ENCODE measurements at places on chromosomes 12 and 14.

GRCh38 chr12:44628180-44628579 is 247.9 kb downstream of the NELL2 start:
- no peak overlapping the region for H3K27ac ChIP-seq
- H3K4me3 ChIP-seq: no peak overlapping the region
- H3K4me1 ChIP-seq: no peaks in the 10 kb centered on the region
- no peaks in the 10 kb centered on the region for H3K27me3 ChIP-seq

DNA sequence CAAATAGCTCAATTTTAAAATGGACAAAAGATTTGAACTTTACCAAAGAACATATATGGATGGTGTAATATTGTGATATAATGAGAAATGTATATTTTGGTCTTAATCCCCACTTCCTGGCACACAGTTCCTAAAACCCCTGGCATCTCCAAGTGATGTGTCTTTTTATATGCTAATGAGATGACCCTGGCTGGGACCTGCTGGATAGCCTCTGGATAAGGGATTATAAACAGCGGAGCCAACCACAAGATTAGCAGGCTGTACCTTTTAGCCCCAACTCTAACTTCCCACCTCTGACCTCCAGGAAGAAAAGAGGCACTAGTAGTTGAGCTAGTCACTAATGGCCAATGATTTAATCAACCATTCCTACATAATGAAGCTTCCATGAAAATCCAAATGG is 130.0 kb downstream of the DPF3 start:
- H3K4me3 ChIP-seq: no peak overlapping the region
- H3K36me3 ChIP-seq: no peaks in the 10 kb centered on the region
- no peak for DNase-seq
- H3K27ac ChIP-seq: no peak overlapping the region
- no peaks in the 10 kb centered on the region for H3K27me3 ChIP-seq

DNA sequence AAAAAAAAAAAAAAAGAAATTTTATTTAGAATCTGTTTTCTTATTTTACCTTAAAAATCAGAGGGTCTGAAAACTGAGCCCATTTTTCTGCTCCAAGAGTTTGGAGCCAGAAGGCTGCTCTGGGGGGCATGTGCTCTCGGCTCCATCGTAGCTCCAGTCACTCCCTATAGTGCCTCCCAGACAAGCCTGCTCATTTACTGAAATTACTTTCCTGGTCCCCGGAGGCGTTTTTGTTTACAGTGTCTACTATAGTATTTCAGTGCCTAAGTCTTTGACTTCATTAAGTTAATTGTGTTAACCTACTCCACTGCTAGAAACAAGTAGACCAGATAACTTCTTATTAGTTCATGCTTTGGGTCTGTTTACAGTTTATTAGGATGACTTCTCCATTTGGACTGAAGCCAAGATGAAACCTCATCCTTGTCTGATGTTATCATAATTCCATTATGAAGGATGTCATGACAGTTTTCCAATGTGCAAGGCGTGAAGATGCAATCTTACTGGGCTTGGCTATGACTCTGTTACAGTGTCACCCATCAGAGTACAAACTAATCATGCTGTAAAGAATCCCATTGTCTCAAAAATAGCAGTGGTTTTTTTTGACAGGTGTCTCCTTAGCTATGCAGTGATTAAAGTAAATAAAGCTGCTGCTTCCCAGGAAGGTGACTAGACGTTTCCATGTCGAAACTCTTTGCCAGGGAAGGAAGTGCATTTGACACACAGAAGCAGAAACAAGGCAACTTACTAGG is 182.3 kb downstream of the TMEM132C start:
- no peaks in the 10 kb centered on the region for H3K36me3 ChIP-seq
- no peak overlapping the region for H3K4me3 ChIP-seq
- no peaks in the 10 kb centered on the region for H3K4me1 ChIP-seq
- no peak overlapping the region for H3K27ac ChIP-seq

DNA sequence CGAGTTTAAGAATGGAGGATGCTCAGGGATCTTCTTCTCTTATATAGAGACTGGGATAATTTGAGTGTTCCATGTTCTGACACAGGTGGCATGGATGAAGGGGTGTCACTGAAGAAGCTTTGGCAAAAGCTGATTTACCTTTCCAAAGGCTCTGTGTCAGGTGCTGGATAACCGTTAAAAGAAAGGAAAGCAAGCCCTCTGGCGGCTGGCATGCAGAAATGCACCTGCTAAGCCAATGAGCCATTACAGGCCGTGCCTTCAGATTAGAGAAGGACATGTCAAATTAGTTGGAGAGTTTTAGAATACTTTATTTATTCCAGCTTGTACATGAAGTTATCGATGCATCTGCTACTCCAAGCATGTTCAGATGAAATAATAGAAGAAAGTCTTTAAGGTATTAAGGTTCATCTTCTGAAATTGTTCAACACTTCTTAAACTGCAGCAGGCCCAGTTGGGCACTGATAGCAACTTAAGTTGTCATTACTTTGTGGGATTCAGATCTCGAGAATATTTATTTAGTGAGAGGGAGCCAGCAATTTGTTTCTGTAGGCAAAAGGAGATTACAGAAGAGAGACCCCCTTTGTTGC is 678.2 kb downstream of the NRXN3 start:
- no peak overlapping the region for H3K27ac ChIP-seq
- no peaks in the 10 kb centered on the region for H3K27me3 ChIP-seq
- no peak overlapping the region for H3K4me3 ChIP-seq
- H3K4me1 ChIP-seq: no peaks in the 10 kb centered on the region
- no peaks in the 10 kb centered on the region for H3K36me3 ChIP-seq

GRCh38 chr12:73951956-73952703 is 585.5 kb upstream of the ATXN7L3B start:
- H3K36me3 ChIP-seq: no peaks in the 10 kb centered on the region
- H3K4me1 ChIP-seq: no peaks in the 10 kb centered on the region
- no peak overlapping the region for H3K4me3 ChIP-seq
- no peaks in the 10 kb centered on the region for H3K27me3 ChIP-seq

DNA sequence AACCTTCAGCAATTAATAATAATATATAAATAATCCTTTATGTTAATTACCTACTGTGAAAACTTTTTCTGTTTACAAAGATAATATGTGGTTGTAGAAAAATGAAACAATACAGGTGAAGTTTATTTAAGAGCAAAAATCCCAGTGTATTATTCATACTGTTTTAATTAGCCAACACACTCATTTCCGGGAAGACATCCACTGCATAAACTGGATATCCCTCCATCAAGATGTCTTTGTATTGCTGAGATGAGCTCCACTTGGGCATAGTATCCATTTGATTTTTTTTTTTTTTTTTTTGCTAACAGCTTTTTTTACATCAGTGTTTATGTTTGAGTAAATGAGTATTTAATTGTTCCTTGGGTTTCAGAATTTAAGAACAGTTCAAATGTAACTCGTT is 13.7 kb upstream of the DERA start:
- DNase-seq: no peak
- no peak overlapping the region for H3K27ac ChIP-seq
- no peaks in the 10 kb centered on the region for H3K4me1 ChIP-seq

DNA sequence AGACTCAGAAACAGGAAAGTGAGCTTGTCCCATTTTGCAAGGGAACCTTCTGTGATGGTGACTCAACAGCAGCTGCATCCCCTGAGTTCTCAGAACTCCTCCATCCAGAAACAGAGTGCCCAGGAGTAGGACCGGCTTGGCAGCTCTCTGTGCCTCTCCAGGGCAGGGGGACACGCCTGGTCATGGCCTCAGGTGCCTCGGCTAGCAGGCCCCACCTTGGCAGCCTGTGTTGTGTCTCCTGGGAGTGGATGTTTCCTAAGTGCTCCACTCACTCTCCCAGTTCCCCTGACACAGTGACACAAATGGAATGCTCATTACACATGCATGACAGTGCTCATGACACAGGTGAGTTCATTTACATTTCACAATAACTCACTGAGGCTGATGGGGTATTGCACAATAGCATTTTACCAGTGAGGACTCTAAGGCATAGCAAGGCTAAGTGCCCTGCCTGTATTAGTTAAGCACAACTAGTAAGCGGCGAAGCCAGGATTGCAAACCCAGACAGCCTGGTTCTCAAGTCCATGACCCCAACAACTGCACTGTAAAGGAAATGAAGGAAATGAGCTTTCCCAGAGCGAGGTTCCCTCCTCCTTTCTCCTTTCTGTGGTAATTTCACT is 47.4 kb downstream of the CALM1 start:
- no peak overlapping the region for H3K27ac ChIP-seq
- no peaks in the 10 kb centered on the region for H3K4me1 ChIP-seq
- no peak overlapping the region for H3K4me3 ChIP-seq
- H3K36me3 ChIP-seq: no peaks in the 10 kb centered on the region
- DNase-seq: no peak

- no peaks in the 10 kb centered on the region for H3K27me3 ChIP-seq
- H3K4me1 ChIP-seq: no peaks in the 10 kb centered on the region
- no peak for DNase-seq
- peaks cover 82% of the 10 kb centered on the region for H3K36me3 ChIP-seq
- H3K27ac ChIP-seq: no peak overlapping the region
Measured at GRCh38 chr12:104313568-104314241, 10.2 kb downstream of the EID3 start.

- no peaks in the 10 kb centered on the region for H3K36me3 ChIP-seq
- no peak overlapping the region for H3K4me3 ChIP-seq
- H3K4me1 ChIP-seq: peaks cover 65% of the 10 kb centered on the region
- H3K27me3 ChIP-seq: no peaks in the 10 kb centered on the region
- no peak overlapping the region for H3K27ac ChIP-seq
- DNase-seq: no peak
Measured at GRCh38 chr12:116529686-116530085, 29.5 kb upstream of the MAP1LC3B2 start.

DNA sequence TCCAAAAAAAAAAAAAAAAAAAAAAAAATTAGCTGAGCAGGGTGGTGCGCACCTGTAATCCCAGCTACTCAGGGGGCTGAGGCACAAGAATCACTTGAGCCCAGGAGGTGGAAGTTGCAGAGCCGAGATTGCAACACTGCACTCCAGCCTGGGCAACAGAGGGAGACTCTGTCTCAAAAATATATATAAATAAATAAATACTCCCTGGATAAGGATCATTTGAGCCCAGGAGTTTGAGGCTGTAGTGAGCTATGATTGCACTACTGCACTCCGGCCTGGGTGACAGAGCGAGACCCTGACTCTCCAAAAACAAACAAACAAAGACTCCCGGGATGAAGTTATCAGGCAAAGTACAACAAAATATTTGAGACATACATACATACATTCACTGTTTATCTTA is 3.3 kb upstream of the NAA25 start:
- H3K27ac ChIP-seq: no peak overlapping the region
- no peak for DNase-seq
- H3K36me3 ChIP-seq: no peaks in the 10 kb centered on the region
- H3K27me3 ChIP-seq: no peaks in the 10 kb centered on the region
- no peak overlapping the region for H3K4me3 ChIP-seq

DNA sequence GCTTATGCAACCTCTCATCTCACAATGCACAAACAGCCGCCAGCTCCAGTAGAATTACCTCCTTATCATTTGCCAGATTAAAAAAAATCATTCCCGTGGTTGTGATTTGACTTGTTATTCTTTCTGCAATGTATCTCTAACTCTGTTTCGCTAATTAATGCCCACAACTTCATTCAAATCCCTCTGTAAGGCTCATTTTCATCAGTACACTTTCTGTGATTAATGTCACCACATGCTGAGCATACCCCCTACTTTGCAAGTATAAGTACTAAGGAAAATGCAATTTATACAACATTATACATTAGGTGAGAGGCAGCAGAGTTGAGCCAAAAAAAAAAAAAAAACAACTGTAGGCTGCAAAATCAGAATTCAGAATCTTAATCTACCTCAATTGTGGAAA is 166.0 kb downstream of the FSCB start:
- H3K27me3 ChIP-seq: no peaks in the 10 kb centered on the region
- no peaks in the 10 kb centered on the region for H3K36me3 ChIP-seq
- H3K27ac ChIP-seq: no peak overlapping the region
- no peaks in the 10 kb centered on the region for H3K4me1 ChIP-seq
- DNase-seq: no peak

DNA sequence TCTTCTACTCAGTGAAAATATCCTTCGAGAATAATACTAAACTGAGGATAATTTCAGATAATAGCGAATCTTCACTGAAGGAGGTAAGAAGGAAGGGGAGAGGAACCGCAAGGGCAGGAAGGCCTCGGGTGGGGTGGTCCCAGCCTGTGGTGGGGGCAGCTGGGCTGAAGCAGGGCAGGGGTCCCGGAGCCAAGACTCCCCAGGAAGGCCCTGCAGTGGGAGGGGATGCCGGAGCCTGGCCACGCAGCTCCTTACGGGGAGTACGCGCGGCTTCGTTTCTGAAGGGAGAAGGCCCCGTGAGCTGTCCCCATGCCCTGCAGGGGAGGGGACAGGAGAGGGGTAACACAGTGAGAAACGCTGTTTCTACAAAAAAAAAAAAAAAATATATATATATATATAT is 21.2 kb downstream of the STX2 start:
- H3K27ac ChIP-seq: no peak overlapping the region
- no peaks in the 10 kb centered on the region for H3K27me3 ChIP-seq
- H3K36me3 ChIP-seq: peaks cover 20% of the 10 kb centered on the region
- no peak for DNase-seq
- no peak overlapping the region for H3K4me3 ChIP-seq

- DNase-seq: no peak
- no peaks in the 10 kb centered on the region for H3K27me3 ChIP-seq
- peaks cover 14% of the 10 kb centered on the region for H3K36me3 ChIP-seq
- no peak overlapping the region for H3K4me3 ChIP-seq
Measured at GRCh38 chr14:105442125-105442524, 22.5 kb downstream of the MTA1 start.

GRCh38 chr12:56658921-56659320 is 13.1 kb upstream of the ATP5F1B start:
- DNase-seq: no peak
- peaks cover 20% of the 10 kb centered on the region for H3K36me3 ChIP-seq
- no peak overlapping the region for H3K27ac ChIP-seq
- no peaks in the 10 kb centered on the region for H3K27me3 ChIP-seq

Data from tibial artery (tissue), 4 donors.